ENCODE measurements at places on chromosomes 12 and 14.
A peak's percentile ranks its signal among the peaks of the same experiment; 100 is the strongest.

- DNase-seq = no peak
Observed at GRCh38 chr12:89238593-89238992, 113.7 kb downstream of the DUSP6 start.

- peak; percentile 73 for DNase-seq
Observed at GRCh38 chr12:4272424-4273272, 914 bp upstream of the CCND2 start.

GRCh38 chr14:77260631-77261030 lies 10.4 kb downstream of the NGB start:
- peak; percentile 59 for DNase-seq

- DNase-seq = no peak
Observed at GRCh38 chr12:44847403-44847802, 28.7 kb downstream of the NELL2 start.

DNA sequence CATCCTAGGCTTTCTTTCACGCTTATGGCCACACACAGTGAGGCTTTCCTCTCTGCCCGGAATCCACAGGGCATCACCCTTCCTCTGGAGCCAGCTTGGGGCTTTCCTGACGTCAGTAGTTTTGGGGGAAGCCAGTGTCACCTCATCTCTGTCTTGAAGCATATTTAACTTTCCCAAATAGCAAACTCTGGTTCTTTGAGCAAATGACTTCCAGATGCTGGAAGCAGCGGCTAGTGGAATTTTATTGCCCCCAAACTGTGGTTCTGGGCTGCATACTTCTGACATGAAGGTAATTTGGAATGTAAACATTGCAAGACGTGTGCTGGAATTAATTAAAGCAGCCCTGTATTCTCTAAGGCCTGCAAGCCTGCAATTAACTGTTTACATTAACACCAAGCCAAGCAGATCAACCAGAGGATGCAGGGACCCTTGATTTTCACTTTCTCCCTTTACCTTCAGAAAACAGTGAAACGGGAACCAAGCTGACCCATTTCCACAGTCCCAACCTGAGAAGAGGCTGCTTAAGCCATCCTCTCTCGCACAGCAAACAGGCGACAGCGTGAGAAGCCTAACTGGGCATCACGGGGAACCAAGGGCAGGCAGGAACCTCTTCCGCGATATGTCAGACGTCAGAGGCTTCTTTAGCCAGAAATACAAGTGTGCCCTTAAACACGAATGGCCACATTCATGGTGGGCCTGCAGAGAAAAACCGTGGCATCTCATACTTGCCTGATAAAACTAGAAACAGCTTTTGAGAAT lies 258.4 kb downstream of the CACNA1C start:
- no peak for DNase-seq

- DNase-seq = peak; percentile 55
Observed at GRCh38 chr14:66842911-66843512, 335.1 kb downstream of the GPHN start.

DNA sequence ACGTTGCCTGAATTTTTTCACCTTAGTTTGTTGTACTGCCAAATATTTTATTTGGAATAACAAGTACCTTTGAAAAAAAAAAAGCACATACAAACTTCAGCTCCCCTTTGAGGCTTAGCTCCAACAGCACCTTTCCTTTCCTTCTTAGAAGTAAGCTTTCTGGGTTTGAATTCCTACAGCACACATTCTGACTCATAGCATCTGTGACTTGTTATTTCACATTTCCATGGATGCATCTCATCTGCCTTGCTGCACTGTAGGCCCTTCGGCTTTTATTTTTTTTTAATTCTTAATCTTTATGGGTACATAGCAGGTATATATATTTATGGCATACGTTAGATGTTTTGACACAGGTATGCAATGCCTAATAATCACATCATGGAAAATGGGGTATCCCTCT lies 7.2 kb downstream of the LGALS3 start:
- no peak for DNase-seq

- DNase-seq = no peak
Observed at GRCh38 chr12:51827925-51828818, 20.3 kb downstream of the FIGNL2 start.

DNA sequence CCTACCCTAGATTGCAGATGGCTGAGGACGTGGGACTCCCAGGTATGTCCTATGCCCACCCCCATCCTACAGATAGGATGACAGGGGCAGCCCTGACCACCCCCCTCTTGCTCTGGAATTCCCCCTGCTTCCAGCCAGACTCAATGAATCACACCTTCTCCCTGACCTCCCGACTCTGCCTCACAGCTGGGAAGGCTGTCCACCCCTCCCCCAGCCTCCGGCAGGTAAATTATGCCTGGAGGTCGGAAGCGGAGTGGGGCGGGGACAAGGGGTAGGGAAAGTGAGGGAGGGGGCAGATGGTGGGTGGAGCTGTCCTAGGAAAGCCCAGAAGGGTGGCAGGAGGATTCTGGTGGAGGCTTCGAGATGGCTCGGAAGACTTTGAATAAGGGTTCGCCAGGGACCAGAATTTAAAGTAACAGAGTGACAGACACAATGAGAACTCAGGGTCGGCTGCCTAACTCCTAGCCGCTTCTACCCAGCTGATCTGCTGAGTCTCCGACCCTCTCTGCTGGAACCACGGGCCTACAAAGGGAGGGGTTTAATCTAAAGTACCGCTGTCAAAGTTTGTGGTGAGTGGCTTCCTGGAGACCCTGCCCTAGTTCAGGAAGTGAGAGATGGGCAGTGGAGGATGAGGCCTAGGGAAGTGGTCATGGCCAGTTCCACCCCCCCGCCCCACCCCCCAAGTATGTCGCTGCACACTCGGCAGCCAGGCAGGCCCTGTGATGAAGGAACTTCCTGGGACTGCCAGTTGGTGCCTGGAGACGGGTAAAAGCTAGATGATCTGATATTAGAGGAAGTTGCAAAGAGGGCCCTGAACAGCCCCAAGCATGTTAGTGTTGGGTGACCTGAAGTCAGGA lies 4.2 kb downstream of the PLEKHG3 start:
- no peak for DNase-seq

- no peak for DNase-seq
Observed at GRCh38 chr14:104200106-104200505, 61.7 kb downstream of the KIF26A start.

GRCh38 chr12:2679068-2679815 lies 115.5 kb upstream of the FKBP4 start:
- DNase-seq = no peak

DNA sequence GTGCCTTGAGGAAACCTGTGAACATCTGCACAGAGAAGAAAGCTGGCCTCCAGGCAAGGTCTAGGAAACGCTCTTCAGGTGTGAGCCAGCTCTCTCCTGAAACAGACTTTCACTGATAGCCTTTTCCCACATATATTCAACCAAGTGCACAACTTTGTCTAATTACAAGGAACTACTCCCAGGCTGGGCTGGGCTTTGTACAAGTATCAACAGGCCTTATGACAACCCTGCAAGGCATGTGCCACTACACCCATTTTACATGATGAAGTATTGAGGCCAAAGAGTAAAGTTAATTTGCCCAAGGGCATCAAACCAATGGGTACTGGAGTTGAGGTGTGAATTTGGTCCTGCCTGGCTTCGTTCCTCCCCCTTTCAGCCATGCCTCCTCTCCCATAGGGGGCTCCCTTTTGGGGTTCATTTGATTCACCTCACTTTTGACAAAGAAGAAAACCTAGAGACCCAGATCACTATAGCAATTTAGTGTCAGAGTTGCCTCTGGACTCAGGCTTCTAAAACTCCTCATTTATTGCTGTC lies 2.1 kb downstream of the CSRP2 start:
- no peak for DNase-seq

- DNase-seq = peak; percentile 92
Observed at GRCh38 chr12:124705545-124706138, 138.2 kb upstream of the NCOR2 start.

GRCh38 chr14:75648066-75648838 lies 12.4 kb downstream of the ERG28 start:
- DNase-seq = no peak

- DNase-seq = no peak
Observed at GRCh38 chr12:14454098-14454907, 88.8 kb downstream of the ATF7IP start.

DNA sequence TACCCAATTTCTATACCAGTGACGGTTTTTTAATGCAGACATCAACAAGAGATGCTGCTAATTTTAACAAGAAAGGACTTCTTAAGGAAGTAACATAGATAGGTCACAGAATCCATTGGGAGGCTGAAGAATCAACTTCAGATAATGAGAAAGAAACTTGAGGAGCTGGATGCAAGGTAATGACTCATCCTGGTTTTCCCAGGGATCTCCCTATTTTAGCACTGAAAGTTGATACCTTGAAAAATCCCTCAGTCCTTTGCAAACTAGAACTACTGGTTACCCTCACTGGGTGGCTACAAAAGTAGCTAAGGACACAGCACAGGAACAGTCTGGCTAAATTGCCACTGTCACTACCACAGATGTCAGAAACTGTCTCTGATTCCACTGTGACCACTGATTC lies 561.9 kb downstream of the FLRT2 start:
- no peak for DNase-seq

DNA sequence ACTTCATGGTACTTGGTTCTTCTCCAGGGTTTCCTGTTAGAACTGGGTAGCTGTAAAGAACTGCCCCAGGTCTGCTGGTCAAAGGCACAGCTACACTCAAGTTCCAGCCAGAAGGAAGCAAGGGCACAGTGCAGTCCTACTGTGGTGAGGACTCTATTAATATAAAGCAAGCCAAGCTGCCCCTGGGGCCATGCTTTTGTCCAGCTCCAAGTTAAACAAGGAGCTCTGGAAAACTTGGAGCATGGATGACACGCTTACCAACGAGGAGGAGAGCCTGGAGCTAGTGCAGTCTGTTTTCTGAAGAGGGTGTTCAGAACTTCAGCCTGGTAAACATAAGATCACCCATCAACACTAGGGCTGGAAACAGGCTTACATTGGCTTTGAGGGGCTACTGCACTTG lies 4.0 kb downstream of the FZD10 start:
- DNase-seq = no peak

- DNase-seq = no peak
Observed at GRCh38 chr14:101017209-101017608, 113.7 kb upstream of the RTL1 start.
